ENCODE measurements at places on chromosomes 13 and 19.

DNA sequence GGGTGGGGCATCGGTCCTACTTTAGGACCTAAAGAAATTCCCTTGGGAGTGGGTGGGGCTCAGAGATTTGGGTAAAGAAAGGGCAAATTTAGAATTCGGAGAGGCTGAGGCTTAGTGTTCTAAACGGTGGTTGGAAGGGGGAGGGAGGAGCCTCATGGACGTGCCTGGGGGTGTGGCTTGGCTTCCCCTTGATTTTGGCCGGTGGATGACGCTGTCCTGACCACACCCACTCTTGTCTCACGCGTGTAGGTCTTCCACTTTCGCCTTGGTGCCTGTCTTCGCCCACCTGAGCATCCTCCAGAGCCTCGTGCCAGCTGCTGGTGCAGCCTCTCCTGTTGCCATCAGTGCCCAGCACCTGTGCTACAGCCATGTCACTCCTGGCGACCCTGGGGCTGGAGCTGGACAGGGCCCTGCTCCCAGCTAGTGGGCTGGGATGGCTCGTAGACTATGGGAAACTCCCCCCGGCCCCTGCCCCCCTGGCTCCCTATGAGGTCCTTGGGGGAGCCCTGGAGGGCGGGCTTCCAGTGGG, 1.2 kb upstream of the NUP62 start:
- DNase-seq: no peak

GRCh38 chr13:50162001-50162400, 146.8 kb downstream of the KCNRG start:
- no peak for DNase-seq

DNA sequence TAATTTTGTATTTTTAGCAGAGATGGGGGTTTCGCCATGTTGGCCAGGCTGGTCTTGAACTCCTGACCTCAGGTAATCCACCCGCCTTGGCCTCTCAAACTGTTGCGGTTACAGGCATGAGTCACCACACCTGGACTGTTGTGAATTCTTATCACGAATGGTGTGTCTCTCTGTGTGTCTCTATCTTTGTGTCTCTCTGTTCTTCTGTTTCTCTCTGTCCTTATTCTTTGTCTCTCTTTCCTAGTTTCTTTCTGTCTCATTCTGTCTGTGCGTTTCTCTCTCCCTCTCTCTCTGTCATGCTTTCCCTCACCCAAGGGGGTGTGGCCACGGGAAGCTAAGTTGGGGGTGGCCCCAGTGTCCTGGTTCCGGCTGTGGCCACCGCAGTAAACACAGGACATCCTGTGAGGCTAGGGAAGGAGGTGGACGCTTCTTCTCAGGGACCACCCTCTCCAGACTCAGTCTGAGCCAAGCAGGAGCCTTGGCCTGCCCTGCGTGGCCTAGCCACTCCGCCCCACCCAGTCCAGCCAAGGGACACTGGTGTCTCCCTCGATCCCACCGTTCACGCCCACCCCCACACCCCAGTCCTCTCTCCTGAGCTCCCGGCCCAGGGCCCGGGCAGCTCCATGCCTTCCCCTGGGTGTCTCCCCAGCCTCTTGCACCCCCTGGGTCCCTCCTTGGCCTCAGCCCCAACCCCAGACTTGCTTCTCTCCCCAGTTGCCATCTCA, 3.9 kb upstream of the PRX start:
- DNase-seq: no peak

DNA sequence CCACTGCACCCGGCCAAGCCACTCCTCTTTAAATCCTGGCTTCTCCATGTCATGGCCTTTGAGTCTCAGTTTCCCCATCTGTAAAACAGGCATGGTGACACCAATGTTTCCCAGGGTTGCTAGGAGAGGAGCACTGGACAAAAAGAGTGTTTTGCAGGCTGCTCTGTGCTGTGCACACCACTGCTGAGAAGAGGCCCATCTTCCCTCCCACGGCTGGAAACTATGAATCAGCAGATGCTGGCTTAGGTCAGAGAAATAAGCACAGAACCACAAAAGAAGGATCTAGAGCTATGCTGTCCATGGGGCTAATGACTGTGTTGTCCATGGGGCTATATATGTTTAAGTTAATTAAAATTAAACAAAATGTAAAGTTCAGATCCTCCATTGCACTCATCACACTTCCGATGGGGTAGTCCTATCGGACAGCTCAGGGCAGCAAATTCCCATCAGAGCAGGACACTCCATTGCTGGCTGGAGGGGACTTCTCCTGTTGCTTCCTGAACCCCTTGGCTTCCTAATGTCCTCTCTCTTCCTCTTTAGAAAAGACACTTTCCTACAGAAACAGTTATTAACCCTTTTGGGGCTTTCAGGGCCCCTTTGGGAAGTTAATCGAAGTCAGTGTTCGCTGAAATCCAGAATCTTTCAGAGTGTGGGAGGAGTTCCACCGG, 37.1 kb downstream of the TSHZ3 start:
- DNase-seq: no peak

DNA sequence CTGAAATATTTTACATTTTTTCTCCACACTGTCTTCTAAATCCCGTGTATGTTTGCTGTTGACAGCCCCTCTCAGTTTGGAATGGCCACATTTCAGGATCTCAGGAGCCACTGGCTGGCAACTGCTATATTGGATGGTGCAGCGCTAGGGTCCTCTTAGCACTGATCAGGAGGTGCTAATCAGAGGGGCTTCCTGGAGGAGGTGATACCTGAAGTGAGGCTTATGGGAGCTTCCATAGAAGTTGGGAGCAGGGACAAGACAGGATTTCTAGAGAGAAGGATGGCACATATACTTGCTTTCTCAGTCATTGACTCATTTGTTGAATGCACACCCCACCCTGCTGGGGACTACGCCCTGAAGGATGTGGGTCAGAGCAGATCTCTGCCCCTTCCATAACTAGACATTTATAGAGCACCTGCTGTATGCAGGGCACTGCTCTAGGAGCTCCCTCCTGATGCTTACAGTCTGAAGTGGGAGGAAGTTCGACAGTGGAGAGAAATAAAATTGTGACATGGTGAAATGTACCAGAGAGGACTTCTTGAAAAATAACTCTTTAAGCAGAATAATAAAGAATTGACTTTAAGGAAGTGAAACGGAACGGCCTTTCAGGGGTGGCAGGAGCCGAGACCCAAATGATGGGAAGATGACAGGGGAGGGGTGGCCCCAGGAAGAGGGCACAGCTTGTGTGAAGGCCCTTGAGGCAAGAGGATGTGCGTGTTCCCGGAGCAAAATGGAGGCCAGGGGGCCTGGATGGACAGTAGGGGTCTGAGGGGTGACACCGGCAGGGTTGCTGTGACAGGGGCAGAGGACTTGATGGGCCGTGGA, 13.1 kb downstream of the AP2A1 start:
- no peak for DNase-seq

- DNase-seq: no peak
These were observed 5.3 kb upstream of the ZNF599 start for GRCh38 chr19:34778342-34778741.

GRCh38 chr13:49938314-49938713, 2.2 kb upstream of the SPRYD7 start:
- no peak for DNase-seq

GRCh38 chr19:47310819-47311218, 1.2 kb downstream of the C5AR1 start:
- DNase-seq: no peak

GRCh38 chr13:30121666-30122065, 185.7 kb downstream of the KATNAL1 start:
- DNase-seq: no peak

DNA sequence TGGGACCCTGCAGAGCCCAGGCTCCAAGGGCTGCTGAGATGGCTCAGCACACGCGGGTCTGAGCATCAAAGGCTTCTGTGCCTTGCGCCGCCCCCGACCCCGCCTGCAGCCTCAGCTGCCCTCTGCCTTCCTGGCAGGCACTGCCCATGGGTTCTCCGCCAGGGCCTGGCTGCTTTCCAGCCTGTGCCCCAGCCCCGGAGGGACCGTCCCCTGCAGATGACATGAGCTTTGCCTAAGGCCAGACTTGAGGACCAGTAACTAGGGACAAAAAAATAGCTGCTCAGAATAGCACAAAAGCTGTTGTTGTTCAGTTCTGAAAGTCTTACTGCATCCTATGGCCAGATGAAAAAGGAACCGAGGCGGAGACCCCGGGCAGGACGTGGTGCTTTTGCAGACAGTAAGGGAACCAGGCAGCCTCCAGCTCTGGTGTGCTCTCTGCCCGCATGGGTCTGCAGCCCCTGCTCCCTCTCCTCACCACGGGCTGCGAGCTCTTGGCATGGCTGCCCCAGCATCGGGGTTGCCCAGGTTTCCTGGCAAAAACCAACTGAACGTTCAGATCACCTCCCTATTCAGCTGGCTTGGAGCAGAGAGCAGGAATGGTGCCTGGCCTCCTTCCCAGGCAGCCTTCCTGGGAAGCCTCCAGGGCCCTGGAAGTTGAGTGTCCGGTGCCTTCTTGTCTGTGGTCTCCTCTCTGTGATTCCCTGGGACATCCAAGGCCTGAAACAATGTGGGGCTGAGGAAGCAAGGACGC, 12.5 kb upstream of the CFAP97D2 start:
- no peak for DNase-seq

DNA sequence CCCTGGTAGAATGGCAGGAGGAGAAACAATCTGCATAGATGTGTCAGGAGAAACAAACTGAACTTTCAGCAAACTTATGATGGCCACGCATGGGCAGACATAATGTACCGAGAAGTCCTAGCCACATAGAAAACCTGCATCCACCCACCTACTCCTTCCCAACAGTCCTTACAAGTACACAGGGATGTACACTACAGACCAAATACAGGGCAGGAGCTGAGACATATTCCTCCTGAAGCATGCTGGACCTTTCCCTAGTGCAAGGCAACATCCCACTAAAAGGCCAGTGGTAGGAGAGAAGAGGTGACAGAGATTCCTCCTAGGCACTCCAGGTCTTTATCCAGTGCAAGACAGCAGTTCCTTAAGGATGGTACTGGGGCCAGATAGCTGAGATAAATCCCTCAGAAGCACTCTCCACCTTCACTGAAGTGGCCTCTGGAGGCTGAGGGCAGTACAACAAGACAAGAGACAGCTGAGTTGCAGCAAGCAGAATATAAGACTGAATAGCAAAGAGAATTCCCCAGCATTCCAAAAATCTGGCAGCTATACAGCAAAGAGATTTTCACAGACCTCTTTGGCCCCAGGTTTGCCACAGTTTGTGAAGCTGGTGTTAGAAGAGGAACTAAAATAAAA, 18.3 kb downstream of the VWA8 start:
- no peak for DNase-seq

Data from NCI-H1436 treated with DMSO at 0.1 percent for 48 hours (cell line).